ENCODE measurements at places on chromosomes 4 and X.

DNA sequence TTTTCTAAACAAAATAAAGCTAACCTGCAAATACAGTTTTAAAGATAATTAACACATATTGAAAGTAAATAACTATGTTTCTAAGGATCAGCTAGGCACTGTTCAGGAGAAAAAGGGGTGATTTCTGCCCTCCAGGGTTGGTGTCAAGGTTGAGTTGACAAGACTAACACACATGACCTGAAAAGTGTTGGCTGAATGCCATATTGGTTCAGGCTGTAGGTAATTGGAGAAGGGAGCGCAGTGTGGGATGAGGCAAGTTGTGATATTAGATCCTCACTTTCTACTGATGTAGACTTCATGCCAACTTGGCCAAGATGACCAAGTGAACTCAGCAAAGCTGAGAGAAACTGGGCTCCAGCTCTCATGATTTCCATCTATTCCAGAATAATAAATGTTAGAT, 42.2 kb downstream of the PPM1K start:
- no peak for DNase-seq

- DNase-seq = no peak
Observed at GRCh38 chrX:39176105-39176504, 374.8 kb downstream of the MID1IP1 start.

GRCh38 chr4:140813804-140814203, 57.6 kb upstream of the TBC1D9 start:
- no peak for DNase-seq

GRCh38 chrX:108216405-108216804, 124.8 kb downstream of the ATG4A start:
- no peak for DNase-seq

DNA sequence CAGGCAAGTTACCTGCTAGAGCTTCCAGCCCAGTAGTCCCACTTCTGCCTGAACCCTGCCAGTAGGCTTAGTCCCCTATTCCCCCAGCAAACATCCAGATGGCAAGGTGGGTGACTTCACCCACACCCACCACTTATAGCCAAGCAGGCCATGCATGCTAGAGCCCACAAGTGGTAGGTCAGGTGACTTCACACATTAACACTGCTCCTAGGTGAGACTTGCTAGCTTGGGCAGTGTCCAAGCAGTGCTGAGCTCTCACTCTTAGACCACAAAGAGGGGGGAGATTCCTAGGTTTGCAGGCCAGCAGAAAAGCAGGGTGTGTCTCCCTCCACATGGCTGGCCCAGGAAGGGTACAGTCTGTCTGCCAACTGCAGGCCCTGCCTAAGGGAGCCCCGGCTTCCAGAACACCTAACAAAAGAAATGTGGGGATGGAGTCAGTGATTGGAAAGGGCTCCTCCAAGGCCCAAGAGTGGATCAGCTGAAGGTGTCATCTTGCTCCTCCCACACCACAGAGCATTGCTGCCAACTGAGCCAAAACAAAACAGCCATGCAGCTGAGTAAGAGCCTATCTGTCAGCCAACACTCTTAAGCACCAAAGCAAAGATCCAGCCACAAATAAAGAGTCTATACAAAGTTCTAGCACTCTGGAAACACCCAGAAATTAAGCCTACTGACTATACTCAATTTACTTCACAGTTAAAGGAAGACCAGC, 158.1 kb upstream of the USP38 start:
- DNase-seq = no peak

- DNase-seq = no peak
Observed at GRCh38 chr4:149584722-149585121, 230.9 kb downstream of the IQCM start.

- DNase-seq = peak; percentile 70
Observed at GRCh38 chrX:119041175-119041574, 31.6 kb upstream of the CT47C1 start.

GRCh38 chr4:167897116-167897515, 195.2 kb upstream of the ANXA10 start:
- peak; percentile 49 for DNase-seq

GRCh38 chr4:88823058-88823919, 125.7 kb upstream of the NAP1L5 start:
- peak; percentile 98 for DNase-seq

GRCh38 chrX:40727581-40728252, 7.6 kb downstream of the MED14 start:
- no peak for DNase-seq
